HTR-8/SVneo (cell line): ENCODE measurements at places on chromosomes 3 and 15.

DNA sequence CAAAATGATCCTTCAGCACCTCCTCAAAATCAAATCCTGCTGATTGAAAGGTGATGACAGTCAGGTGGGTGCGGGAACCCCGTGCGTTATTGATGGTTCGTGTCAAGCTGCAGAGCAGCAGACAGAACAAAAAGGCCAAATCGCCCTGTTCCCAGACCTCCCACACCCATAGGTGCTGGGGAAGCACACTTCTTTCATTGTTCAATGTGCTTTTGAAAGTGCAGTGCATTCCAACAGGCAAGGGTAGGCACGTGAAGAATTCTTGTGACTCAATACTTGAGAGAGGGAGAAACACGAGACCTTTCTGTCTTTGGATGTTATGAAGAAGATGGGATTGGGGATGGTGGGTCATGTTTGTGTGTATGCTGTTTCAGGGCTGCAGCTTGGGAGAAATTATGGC lies 514.0 kb downstream of the MCTP2 start:
- no peak for DNase-seq

DNA sequence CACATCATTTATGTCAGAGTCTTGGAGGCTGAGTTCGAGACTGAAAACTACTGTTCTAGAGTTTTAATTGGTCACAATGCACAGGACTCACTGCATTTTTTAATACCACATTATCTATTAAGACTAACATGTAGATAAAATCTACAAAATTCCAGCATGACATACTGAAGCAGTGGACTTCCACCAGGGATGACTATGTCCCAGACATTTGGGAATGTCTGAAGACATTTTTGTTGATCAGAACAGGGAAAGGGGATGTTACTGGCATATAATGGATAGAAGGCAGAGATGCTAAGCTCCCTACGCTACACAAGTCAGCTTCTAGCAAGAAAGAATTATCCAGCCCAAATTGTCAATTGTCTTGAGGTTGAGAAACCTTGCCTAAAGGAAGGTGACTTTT lies 419.0 kb upstream of the TGFBR2 start:
- no peak for DNase-seq

DNA sequence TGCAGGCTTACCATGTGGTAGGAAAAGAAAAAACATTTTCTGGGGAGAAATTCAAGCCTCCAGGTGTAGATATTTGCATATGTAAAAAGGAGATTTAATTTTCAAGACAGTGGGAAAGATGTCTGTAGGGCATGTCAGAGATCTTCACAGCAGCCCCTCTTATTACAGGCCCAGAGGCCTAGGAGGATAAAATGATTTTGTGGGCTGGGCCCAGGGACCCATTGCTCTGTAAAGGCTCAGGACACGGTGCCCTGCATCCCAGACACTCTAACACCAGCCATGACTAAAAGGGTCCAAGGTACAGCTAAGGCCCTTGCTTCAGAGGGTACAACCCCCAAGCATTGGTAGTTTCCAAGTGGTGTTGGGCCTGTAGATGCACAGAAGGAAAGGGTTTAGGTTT lies 680.1 kb downstream of the IGSF11 start:
- DNase-seq = no peak

DNA sequence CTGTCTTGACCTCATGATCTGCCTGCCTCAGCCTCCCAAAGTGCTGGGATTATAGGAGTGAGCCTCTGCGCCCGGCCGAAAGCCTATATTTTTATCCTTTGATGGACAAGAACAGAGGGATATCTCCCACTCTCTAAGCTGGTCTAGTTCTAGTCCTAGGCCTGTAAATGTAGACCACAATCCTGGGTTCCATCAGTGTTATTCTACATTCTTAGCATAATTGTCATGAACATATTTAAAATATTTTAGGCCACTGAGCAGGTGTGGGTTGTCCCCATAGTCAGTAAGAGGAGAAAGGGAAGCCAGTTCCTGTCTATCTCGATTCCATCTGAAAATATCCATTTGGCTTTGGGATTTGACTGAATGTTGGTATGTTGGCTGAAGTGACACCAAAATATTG lies 118.1 kb downstream of the EBLN2 start:
- DNase-seq = no peak

- DNase-seq = no peak
Measured at GRCh38 chr15:76730262-76730661, 174.9 kb downstream of the SCAPER start.

DNA sequence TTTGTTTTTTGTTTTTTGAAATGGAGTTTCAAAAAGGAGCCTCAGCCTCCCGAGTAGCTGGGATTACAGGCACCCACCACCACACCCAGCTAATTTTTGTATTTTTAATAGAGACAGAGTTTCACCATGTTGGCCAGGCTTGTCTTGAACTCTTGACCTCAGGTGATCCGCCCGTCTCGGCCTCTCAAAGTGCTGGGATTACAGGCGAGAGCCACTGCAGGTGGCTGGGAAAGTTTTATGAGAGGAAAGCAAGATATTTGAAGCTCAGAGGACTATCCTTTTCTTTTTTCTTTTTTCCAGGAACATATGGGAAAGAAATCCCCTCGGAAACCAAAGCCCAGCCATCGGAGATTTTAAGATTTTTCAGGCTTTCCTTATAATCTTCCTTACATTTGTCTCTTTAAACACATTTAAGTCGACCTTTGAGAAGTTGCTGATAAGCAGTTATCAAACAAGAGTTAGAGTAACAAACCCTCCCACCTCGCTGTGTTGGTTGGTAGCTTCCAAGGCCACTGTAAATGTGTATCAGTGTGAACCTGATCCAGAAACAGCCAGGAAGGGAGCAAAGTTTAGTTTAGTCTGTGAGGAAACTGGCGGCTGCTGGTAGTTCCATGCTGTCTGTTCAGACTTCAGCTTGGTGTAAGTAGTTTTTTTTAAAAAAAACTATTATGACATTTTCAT lies 34.5 kb upstream of the MAP3K13 start:
- no peak for DNase-seq

GRCh38 chr3:138458774-138459499 lies 24.5 kb downstream of the ESYT3 start:
- DNase-seq = no peak

DNA sequence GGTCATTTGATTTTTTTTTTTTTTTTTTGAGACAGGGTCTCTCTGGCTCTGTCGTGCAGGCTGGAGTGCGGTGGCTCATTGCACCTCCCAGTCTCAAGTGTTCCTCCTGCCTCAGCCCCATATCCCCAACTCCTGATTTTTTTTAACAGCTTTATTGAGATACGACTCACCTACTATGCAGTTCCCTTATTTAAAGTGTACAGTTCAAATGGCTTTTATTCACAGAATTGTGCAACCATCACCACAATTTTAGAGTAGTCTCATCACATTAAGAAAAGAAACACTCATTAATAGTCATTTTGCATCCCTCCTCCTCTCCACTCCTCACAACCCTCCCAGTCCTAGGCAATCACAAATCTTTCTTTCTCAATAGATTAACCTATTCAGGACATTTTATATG lies 1.9 kb upstream of the TRA2B start:
- no peak for DNase-seq

DNA sequence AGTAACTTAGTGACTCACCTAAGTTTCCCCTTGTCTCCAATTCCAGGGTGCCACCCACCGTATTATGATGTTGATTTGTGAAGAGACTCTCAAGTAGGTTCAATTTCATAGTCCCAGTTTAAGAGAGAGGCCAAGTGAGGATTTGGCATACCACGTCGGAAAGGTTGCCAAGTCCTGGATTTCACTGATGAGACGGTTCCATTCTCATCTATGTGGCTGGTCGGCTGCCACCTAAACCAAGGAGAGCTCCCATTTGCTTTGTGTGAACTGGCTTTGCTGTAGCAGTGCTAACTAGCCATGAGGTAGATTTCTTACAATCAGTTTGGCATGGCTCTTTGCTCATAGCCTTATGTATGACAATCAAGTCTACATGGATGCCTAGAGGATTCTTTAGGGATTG lies 653.6 kb downstream of the NLGN1 start:
- no peak for DNase-seq

GRCh38 chr3:32126305-32127015 lies 20.0 kb downstream of the GPD1L start:
- DNase-seq = no peak

DNA sequence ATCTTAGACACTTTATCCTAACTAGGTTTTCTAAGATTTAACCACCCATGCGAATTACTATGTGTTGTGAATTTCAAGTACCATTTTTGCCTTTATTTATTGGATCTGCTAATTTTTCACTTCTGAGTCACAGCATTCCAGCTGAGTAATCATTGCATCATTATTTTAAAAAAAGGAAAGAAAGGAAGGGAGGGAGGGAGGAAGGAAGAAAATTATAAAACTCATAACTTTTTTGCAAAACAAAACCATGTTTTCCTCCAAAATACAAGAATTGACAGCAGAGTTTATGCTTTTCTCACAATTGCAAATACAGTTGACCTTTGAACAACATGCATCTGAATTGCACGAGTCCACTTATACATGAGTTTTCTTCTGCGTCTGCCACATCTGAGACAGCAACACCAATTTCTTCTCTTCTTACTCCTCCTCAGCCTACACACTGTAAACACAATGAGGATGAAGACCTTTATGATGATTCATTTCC lies 651.4 kb upstream of the NECTIN3 start:
- DNase-seq = peak; percentile 5

DNA sequence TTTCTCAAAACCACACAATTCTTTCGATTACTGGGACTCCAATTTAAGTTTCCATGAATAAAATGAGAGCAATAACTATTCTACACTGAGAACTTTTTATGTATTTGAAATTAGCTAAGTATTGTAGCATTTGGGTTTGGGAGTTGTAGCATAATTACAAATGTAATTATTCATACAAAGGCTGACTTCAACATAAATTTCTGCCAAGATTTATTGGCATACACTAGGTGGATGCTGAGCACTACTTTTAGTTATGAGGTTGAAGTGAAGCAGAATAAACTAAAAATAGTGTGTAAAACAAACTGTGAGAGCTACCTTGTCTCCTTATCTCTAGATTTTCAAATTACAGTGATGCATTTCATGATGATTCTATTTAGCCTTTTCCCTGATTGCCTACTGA lies 516.1 kb downstream of the ZNF385D start:
- DNase-seq = no peak

DNA sequence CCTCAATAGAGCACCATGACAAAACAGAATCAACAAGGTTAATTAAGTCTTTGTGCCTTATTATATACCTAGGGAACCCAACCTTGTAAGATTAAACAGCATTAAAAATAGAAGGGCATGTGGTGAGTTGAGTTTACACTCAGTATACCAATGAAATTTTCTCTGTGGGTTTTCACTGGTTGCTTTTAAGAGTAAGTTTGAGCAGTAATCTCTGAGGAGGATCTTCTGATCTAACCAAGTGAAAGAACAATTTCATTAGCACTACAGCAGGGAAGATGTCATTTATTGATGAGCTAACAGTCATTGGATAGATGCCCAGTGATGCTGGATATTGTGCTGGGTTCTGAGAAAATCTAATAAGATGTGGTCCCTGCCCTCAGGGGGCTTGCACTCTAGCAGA lies 26.9 kb upstream of the AKAP13 start:
- no peak for DNase-seq

DNA sequence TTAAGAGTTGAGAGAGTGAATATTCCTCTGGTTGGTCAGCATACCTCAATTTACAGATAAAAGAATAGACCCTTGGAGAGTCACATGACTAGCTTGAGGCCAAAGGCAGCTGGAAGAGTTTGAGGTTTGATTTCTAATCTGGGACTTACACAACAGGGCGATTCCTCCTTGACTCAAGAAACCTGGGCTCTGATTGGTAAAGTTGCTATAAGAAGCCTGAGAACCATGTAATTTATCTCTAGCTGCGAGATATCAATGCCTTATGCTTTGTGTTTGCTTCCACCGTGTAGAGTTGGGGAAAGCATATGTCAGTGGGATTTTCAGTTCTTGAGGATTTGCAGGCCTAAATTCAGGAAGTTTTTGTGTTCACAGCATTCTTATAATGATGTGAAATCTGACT lies 206.0 kb downstream of the KLHL25 start:
- DNase-seq = no peak

- DNase-seq = peak; percentile 93
Measured at GRCh38 chr15:51829376-51830275, at the start of gene TMOD3. TMOD3 (plus strand) TSS chr15:51829653; CDS start chr15:51862885, 33,232 bp downstream.

GRCh38 chr3:187777331-187777941 lies 32.2 kb upstream of the BCL6 start:
- DNase-seq = no peak

GRCh38 chr3:44198284-44199269 lies 43.1 kb upstream of the TOPAZ1 start:
- DNase-seq = peak; percentile 40

DNA sequence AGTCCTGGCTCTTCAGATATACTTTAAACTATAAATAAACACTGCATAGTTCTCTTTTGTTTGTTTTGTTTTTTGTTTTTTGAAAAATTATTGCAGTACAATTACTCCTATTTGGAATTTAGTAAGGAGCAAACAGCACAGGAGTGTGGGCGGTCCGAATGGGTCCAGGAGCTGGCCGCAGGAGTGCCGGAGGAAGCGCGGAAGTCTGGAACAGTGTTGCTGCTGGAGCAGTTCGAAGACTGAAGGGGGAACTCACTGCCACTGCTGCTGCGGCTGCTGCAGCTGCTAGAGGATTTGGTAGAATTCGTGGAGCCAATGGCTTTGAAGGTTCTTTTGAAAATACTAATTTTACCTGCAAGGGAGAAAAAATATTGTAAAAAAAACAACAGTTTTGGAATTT lies 329.9 kb downstream of the ZNF385D start:
- DNase-seq = no peak

- DNase-seq = no peak
Measured at GRCh38 chr3:51712511-51712931, 5.7 kb downstream of the GRM2 start.

- DNase-seq = no peak
Measured at GRCh38 chr3:65170390-65171042, 482.7 kb upstream of the ADAMTS9 start.

- DNase-seq = no peak
Measured at GRCh38 chr3:170657312-170657711, 71.4 kb upstream of the SLC7A14 start.

DNA sequence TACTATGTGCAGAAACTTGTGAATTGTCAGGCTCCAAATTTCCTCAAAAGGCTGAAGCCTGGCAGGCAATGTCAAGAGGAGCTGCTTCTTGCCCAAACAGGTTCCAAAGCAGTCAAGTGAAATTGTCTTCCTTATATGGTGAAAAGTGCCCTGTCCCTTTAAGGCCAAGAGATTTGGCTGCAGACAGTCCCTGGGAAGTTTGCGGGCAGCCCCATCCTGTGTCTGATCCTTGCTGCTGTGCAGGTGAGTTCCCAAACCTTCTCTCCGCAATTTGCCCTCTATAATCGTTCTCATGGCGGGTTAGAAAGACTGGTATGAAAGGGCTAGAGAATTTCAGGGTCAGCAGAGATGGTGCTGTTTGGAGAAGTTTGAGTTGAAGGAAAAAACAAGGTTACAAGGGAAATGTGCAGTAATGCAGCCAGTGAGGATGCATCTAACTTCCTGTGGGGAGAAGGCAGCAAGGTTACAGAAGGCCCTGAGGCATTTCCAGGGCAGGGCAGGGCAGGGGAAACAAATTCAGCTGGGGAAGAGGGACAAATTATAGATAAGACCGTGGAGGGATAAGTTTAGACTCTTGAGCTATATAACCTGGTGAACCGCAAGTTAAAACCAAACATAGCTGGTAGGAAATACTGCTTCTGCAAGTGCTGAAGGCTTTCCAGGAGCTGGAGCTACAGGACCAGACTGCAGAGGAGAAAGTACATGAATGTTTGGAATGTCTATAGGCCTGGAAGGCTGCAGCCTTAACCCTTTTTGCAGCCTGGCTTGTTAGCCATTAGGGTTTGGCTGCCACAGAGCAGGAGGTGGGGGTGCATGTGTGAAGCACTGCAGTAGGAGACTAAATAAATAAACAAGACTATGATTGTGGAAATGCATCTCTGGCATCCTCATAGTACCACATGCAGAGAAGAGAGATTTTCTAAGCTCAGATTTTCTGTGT lies 256.2 kb upstream of the IL12A start:
- no peak for DNase-seq
